Vagina (tissue), 2 donors: ENCODE measurements at places on chromosomes 6 and 20. TPM values are rescaled to one million over a fixed set of nuclear protein-coding genes. Genes with fewer than 3 reads are reported as not detected.

DNA sequence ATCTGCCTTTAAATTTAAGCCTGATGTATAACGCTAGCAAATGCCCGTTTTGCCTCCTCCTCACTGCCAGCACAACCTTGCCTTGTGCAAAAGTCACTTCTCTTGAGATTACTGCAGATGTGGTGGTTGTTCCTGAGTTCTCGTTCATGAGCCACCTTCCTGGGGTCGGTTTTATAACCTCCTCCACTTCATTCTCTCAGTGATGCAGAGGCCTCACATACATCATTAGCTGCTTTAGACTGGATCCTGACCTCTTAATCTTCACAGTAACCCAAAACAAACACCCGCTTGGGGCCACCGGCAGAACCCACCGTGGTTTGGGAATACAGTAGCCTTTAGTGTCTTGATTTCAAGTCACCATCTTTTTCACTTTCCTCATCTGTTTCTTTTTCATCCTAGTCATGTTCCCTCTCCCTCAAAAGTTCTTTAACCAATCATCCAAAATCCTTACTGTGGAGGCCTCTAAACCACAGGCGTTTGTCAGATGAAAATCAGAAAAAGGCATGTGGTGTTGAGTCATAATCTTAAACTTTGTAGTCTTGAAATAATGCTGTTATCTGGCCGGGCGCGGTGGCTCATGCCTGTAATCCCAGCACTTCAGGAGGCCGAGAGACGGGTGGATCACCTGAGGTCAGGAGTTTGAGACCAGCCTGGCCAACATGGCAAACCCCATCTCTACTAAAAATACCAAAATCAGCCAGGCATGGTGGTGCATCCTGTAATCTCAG, 430.3 kb upstream of the SOX4 start:
- DNase-seq: no peak

GRCh38 chr6:167487749-167488664, 163.1 kb downstream of the TTLL2 start:
- DNase-seq: no peak

SLC26A8 gene
- not detected for total RNA-seq

MTFR2 gene
- 1.2 TPM for total RNA-seq

NCR2 gene
- total RNA-seq: not detected

GRCh38 chr20:22615425-22615824, 31.1 kb upstream of the FOXA2 start:
- no peak for DNase-seq

GRCh38 chr6:157989541-157990289, 8.1 kb downstream of the SYNJ2 start:
- no peak for DNase-seq

GRCh38 chr20:60200305-60200918, 242.2 kb downstream of the CDH26 start:
- DNase-seq: no peak

DNA sequence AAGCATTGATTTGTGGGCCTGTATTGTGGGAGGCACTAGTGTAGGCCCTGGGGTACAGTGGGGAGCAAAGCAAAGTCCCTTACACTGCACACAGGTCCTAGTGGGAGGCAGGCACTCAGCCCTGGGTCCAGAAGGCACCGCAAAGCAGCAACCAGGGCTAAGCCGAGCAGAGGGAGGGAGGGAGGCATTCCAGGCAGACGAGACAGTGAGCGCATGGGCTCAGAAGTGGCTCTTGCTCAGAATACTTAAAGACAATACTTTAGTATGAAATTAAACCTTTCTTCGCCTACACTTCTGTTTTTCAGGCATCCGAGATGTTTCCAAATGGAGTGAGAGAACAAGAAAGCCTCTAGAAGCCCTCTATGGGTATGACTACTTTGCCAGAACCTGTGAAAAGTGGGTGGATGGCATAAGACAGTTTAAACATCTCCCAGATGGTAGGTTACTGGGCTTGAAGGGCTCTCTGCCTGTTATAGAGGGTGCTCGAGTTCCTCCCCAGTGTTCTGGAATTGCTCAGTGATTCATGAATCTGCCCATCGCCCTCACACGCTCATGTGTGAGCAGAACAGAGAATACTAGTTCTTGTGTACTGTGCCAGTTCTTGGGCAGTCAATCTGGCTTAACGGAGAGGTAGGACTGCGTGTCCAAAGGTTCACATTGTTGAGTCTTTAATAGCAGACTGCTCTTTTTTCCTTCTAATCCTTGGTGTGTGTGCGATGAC, 18.7 kb downstream of the BPHL start:
- no peak for DNase-seq

- DNase-seq: no peak
These were observed 48.6 kb upstream of the FABP7 start for GRCh38 chr6:122730775-122731386.
